ENCODE measurements at places on chromosomes 4 and X.

DNA sequence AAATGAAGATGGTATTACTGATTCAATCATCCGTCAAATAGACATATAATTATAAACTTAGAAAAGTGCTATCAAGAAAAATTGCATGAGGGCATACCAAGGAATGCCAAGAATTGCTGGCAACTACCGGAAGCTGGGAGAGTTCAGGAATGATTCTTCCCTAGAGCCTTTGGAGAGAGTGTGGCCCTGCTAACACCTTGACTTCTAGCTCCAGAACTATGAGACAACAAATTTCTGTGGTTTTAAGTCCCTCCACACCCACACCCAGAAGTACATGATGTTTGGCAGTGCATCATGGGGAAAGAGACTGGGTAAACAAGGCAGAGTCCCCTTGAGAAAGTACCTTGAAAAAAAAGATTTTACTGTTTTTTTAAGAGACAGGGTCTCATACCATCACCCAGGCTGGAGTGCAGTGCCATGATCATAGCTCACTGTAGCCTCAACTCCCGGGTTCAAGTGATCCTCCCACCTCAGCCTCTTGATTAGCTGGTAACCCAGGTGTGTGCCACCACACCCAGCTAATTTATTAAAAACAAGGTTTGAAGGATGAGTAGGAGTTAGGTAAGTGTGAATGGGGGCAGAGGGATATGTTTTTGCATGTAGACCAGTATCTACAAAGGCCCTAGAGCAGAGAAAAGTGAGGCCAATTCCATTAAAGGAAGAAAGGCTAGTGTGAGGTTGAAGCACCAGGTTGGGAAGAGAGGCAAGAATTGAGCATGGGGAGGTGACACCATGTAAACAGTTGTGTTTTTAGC lies 53.1 kb downstream of the GSX2 start:
- DNase-seq = no peak

DNA sequence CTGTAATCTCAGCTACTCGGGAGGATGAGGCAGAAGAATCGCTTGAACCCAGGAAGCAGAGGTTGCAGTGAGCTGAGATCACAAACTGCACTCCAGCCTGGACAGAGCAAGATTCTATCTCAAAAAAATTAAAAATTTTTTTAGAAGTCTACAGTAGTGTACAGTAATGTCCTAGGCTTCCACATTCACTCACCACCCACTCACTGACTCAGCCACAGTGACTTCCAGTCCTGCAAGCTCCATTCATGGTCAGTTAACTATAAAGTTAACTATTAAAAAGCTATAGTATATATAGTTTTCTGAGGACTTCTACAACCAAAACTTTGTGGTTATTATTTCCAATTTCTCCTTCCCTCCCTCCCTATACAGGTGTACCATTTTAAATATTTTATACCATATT lies 34.7 kb upstream of the NEUROG2 start:
- DNase-seq = no peak

DNA sequence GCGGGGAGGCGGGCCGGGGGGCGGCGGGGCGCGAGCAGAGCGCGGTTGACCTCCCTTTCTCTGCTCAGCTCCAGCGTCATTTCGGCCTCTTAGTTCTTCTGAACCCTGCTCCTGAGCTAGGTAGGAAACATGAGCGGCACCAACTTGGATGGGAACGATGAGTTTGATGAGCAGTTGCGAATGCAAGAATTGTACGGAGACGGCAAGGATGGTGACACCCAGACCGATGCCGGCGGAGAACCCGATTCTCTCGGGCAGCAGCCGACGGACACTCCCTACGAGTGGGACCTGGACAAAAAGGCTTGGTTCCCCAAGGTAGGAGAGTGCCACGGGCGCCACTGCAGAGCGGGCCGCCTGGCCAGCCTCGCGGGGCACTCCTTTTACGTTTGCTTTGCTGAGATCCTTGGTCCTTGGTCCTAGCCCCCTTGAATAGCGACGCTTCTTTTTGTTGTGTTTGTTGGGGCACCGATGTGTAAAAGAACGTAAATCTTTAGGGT lies at the start of gene HTATSF1:
HTATSF1 (plus strand) TSS at position 37 of the 497 bp plus-strand sequence; CDS start at position 130, 93 bp downstream.
- DNase-seq = no peak

GRCh38 chr4:22597471-22597870 lies 81.6 kb upstream of the ADGRA3 start:
- no peak for DNase-seq

DNA sequence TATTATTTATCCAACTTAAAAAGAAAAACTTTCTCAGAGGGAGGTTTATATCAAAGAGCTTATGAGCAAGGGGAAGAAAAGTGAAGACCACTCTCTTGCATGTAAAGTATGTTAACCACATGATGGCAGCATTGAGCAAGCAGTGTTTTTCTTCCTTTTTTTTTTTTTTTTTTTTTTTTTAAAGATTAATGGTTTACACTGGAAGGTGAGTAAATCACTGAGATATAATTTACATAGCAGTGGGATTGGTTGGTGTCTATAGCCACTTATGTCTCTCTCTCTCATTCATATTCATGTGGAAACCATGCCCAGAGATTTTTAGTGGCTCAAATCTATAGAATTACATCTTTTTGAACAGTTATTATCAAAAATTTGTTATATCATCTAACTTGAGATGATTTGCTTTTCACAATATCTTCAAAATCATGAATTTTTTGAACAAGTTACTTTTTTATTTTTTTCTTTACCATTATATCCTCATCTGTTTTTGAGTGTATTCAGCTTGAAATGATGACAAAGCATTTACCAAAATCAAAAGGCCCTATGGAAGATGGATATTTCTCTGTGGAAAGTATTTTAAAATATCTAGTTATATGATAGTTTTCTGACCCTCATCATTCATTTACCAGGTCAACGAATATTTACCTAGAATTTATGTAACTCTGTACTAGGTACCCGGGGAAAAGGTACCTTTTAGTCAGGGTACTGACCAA lies 31.6 kb downstream of the MTHFD2L start:
- DNase-seq = no peak

DNA sequence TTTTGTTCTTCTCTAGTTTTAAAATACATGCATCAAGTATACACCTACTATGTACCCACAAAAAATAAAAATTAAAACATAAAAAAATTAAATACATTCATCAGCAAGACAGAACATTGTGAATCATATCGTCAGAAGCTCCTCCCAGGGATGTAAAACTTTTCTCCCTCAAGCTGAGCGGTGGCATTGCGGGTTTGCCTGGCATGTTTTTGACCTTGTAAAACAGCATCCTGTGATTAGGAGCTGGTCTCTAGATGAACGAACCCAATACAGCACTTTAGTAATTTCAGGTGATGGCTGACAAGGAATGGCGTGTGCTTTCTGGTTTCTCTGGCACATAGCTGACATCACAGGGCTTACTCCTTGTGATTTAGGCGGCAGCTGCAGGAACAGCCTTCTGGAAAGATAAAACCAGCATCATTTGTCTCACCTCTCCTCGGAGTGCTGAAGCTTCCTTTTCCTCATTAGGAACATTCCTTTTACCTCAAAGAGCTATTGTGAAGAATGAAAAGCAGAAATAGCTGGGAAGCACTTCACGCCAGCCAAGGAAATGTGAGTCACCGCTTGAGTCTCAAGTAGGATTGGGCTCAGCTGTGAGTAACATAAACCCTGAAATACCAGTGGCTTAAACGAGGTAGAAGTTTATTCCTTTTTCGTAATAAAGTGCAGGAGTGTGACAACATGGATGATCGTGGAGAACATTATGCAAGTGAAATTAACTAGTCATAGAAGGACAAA lies 44.3 kb downstream of the NYX start:
- no peak for DNase-seq

GRCh38 chrX:42540146-42540545 lies 237.8 kb downstream of the PPP1R2C start:
- DNase-seq = no peak

DNA sequence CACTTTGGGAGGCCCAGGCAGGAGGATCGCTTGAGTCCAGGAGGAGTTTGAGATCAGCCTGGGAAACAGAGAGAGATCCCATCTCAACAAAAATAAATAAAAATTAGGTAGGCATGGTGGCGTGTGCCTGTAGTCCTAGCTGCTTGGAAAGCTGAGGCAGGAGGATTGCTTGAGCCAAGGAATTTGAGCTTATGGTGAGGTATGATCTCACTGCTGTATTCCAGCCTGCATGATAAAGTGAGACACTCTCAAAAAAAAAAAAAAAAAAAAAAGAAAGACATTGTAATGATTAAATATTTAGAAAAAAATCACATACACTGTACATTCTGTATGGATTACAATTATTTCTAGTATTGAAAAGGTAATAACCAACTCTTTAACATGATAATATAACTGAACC lies 87.1 kb downstream of the SLIT2 start:
- DNase-seq = no peak

DNA sequence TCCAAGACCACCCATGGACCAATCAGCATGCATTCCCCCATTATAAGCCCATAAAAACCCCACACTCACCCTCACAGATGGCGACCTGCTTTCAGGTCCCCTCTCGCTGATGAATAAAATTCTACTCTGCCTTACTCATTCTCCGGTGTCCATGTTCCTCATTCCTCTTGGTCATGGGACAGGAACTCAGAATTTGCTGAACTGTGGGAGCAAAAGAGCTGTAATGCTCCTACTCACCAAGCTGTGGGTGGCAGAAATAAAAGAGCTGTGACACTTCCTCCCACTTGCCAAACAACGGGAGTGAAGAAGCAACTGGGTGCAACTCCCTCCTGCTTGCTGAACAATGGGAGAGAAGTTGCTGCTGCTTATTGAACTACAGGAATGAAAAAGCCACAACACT lies 168.5 kb upstream of the PCDH18 start:
- DNase-seq = no peak
